ENCODE measurements at places on chromosomes 12 and 14. TPM values are rescaled to one million over a fixed set of nuclear protein-coding genes. Genes with fewer than 3 reads are reported as not detected.

Gene ERBB3
- 49.2 TPM for total RNA-seq

Gene BBOF1
- total RNA-seq = 0.73 TPM

Gene BIN2
- total RNA-seq = 0.20 TPM

Gene HOXC4
- total RNA-seq = 0.14 TPM

Gene SMCO2
- total RNA-seq = 0.32 TPM

Gene LMO3
- total RNA-seq = 22.2 TPM

DNA sequence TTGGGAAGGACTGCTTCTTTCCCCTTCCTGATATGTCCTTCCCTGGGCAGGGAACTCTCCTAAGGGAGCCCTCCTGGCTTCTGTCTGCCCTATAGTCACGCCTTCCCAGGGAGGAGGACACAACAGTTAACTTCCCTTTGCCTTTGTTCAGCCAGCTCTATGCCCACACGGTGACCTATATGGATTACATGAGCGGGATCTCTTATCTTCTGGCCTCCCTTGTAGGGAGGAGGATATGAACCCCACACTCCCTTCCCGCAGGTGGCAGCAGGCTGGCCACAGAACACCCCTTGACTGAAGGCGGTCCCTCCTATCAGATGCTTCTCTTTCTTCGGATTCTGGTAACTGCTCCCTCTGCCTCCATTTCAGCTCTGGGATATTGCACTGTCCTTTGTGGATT, 135.6 kb upstream of the MAX start:
- no peak for DNase-seq

- no peak for DNase-seq
These were observed 133.2 kb downstream of the ANO4 start for GRCh38 chr12:100927826-100928225.

GRCh38 chr12:49776413-49776812, 35.1 kb downstream of the TMBIM6 start:
- DNase-seq = peak; percentile 72

- no peak for DNase-seq
These were observed 13.7 kb downstream of the AK7 start for GRCh38 chr14:96405677-96406076.

DNA sequence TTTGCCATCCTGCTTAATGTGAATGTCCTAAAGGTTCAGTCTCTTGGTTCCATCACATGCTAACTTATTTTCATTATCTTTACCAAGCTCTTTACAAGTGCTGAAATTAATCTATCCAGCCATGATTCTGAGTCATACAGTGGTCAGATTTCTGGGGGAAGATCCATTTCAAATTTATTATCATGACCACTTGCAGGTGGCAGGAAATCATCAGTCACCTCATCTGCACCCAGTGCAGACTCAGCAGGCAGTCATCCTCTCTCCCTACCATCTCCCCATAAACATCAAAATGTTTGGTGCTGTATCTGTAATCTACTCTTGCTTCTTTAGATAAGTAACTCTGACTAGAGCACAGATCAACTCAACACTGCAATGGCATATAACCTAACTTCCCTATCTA, 23.5 kb downstream of the ATG14 start:
- DNase-seq = no peak

GRCh38 chr12:25323581-25323982, 72.9 kb upstream of the KRAS start:
- DNase-seq = no peak

GRCh38 chr14:104467641-104468040, 111.9 kb upstream of the C14orf180 start:
- no peak for DNase-seq

- DNase-seq = no peak
These were observed 3.6 kb downstream of the ITGA7 start for GRCh38 chr12:55703901-55704761.

DNA sequence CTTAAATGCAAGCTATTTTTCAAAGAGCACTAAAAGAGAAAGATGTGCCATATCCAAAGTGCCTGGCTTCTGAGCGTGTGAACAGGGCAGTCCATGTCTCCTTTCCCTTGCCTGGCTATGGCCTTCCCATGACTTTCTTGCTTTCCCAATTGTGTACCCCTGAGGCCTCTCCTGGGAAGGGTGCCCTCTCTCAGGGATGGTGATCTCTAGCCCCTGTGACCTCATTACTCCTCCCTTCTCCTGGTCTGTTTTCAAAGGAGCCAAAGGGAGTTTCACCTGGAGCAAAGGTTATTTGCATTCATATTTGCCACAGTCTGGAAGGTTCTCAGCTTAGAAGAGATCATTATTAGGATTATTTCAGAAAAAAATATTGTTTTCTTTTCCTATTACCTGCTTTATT, 429.4 kb upstream of the TMTC1 start:
- DNase-seq = no peak

- DNase-seq = no peak
These were observed 262.6 kb upstream of the LRIG3 start for GRCh38 chr12:59182658-59183455.

- no peak for DNase-seq
These were observed 17.0 kb downstream of the NOC4L start for GRCh38 chr12:132161036-132161781.

GRCh38 chr14:24965934-24966578, 83.9 kb downstream of the STXBP6 start:
- no peak for DNase-seq

- no peak for DNase-seq
These were observed 96.2 kb downstream of the MON2 start for GRCh38 chr12:62562846-62563245.

Measured in WTC11 (cell line).